ENCODE measurements at places on chromosomes 12 and 14.
A peak's percentile ranks its signal among the peaks of the same experiment; 100 is the strongest.

GRCh38 chr12:119302451-119303080 lies 32.0 kb upstream of the CCDC60 start:
- DNase-seq = no peak

DNA sequence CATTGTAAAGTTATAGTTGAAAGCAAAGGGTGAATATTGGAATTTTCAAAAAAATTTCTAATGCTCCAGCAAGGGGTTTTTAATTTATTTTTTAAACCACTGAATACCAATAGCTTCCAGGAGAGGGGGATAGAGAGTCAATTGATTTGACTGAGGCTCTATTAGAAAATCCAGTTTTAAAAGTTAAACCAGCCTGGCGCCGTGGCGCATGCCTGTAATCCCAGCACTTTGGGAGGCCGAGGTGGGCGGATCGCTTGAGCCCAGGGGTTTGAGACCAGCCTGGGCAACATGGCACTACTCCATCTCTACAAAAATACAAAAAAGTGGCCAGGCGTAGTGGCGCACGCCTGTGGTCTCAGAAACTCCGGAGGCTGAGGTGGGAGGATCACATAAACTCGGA lies 150.1 kb downstream of the SLC38A4 start:
- DNase-seq = peak; percentile 21

- DNase-seq = peak; percentile 55
These were observed at the start of gene NUAK1 for GRCh38 chr12:106138633-106139421. NUAK1 (minus strand) TSS chr12:106138954; CDS start chr12:106138653, 301 bp downstream.

DNA sequence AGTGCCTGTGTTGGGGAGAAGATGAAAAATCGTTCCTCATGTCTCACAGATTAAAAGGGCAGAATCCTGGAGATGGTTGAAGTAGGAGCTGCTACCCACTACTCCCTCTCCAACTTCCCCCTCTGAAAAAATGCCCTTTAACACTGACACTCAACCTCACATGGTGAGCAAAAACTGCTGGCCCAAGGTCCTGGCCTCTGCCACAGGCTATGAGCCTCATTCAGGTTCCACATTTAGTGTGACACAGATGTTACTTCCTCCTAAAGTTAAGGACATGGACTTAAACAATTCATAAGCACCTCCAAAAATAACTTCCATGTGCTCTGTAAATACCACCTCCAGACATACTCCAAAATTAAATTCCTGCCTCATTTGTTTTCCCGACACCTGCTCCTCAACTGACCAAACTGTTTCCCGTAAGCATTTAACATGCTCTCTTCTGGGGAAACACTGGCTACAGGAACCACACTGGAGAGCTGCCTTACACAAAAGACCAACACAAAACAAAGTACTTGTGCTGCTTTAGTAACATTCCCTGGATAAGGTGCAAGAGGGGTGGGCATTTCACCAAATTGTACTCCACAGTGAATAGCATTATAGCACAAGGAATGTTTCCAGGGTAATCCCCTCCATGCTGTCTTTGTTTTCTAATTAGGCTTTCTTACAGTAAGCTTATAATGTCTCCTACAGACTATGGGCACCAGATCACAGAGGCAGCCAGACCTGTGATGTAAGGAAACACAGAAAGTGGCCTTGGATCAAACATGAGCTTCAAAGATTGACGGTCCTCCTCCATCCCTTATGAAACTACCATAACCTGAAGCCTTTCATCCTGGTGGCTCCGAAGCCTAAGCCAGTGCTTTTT lies 57.0 kb downstream of the PHLDA1 start:
- no peak for DNase-seq

- no peak for DNase-seq
These were observed 35.9 kb downstream of the XRCC3 start for GRCh38 chr14:103679351-103679750.

GRCh38 chr14:71113376-71113775 lies 206.1 kb downstream of the PCNX1 start:
- no peak for DNase-seq

DNA sequence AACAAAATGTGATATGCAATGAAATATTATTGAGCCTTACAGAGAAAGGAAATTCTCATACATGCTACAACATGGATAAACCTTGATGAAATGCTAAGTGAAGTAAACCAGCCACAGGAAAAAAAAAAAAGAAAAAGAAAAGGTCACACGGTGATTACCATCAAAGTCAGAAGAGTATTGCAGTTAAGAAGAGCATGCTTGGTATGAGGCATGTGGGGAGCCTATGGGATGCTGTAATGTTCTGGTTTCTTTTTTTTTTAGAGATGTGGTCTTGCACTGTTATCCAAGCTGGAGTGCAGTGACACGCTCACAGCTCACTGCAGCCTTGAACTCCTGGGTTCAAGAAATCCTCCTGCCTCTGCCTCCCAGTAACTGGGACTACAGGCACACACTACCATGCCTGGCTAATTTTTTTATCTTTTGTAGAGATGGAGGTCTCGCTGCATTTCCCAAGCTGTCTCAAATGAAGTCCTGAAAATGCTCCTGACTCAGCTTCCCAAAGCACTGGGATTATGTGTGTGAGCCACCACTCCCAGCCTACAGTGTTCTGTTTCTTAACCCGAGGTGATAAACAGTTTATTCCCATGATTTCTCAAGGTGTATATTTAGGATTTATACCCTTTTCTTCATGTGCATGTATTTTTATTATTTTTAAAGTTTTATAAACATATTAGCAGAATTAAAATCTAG lies 96.2 kb downstream of the SEC23A start:
- no peak for DNase-seq

GRCh38 chr12:93043192-93043876 lies 114.2 kb upstream of the EEA1 start:
- no peak for DNase-seq

- no peak for DNase-seq
These were observed 89.4 kb downstream of the GALNT8 start for GRCh38 chr12:4809449-4810218.

DNA sequence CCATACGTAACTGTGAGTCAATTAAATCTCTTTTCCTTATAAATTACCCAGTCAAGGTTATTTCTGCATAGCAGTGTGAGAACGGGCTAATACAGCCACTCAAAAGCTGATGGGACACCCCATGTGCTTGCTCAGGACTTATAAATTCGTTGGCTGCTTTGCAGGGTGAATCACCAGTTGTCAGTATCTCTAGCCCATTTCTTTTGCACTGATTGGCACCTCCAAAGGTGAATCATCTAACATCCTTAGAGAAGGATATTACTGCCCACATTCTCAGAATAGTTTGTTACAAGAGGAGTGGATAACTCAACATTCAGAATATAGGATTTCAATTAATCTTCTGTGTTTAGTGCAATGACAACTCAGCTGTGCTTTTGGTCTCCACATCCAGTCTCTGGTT lies 601.5 kb downstream of the KCNH5 start:
- no peak for DNase-seq

GRCh38 chr14:22337521-22337920 lies 251.5 kb downstream of the DAD1 start:
- DNase-seq = no peak

DNA sequence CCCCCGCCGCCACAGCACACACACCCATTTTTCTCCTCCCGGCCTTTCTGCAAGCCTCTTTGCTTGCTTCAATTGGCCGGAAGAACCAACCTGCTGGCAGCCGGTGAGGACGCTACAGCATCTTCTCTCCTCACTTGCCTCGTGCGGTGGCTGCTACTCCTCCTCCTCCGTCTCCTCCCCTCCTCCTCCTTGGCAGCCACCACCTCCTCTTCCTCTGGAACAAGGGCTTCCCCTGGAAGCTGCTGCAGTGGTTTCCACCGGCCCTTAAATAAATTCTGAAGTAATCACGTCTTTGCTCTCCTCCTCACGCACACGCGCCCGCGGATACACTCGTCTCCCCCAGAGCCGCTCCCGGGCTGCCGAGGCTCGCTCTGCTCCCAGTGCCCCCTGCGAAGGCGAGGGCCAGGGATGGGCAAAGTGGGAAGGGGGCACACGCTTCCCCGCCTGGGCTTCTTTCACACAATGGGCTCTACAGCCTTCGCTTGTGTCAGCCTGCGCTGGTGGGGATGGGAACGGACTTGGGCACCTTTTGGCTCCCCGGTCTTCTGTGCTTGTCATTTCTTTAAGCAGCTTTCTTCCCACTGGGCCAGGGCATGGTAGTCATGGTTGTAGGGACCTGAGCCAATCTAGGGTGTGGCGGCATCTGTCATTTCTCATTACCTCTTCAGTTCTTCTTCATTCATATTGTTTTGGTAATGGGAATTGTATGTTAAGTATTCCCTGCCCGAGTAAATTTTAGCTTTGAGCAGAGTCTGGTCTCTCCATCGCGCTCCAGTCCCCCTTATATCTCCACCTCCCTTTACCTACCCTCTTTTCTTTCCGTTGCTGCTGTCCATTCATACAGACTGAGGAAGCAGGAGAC lies at the start of gene PPFIA2:
PPFIA2 (minus strand) TSS at position 161 of the 862 bp plus-strand sequence.
- DNase-seq = peak; percentile 30

DNA sequence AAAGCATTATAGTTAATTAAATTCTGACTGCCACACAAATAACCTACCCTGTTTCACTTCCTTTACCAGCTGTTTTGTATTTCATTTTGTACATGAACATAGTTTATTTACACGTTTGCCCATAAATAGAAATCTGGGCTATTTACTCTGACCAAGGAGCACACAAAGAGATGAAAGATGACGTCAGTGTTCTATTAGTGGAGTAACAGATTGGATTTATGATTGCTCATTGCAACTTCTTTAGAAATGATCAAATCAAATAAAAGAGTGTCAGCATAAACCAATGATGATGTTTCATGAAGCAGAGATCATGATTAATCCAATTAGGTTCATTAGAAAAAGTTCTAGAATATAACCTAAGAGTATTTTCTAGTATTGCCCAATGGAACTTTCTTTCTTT lies 12.0 kb upstream of the RTL1 start:
- no peak for DNase-seq

DNA sequence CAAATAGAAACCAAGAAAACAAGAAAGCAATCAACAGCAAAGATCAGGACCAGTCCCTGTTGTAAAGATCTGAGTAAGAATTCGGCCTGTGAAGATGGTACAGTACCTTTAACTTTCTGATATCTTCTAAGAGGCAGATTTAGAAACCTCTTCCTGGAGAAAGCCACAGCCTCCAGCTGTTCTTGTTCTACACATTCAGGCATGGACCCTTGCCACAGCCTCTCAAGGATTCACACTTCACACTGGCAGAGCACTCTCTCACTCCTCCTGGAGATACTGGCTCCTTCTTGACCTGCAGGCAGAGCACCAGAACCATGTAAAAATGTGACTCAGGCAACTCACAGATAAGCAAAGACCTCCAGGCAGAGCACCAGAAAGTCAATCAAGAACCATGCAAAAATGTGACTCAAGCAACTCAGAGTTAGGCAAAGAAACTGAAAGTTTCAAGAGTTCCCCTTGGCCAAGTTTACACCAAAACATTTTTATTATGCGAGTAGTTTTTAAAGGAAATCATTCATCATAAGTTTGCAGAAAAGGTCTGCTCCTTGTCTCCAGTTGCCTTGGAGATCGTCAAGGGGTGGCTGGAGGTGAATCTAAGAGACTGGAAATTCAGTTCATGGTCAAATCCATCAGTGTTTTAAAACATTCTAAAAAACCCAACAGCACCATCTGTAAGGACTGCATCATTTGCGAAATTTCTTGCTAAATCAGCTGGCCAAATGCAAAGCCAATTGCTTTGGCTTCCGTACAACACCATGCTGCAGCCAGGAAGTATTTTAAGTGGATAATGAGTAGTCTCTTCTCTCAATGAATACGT lies 119.3 kb upstream of the MDM1 start:
- peak; percentile 39 for DNase-seq

- DNase-seq = peak; percentile 74
These were observed 22.4 kb downstream of the CALM1 start for GRCh38 chr14:90419200-90419599.

DNA sequence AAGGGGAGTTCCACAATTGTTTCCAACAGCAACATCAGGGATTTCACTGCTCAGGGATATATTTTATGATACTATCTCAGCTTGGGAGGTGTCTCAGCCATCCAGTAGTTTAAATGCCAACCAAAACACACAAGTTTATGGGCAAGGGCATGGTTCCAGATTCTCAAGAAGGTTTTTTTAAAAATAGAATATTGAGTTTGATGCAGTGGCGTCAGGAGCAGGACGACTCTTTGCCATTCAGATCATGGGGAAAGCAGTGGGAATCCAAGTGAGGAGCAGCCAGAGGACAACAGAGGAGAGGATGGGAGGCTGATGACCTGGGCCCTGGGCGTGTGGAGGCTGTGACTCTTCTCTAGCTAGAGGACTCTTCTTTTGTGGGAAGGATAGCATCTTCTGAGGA lies 25.7 kb downstream of the TSHR start:
- DNase-seq = no peak

- DNase-seq = no peak
These were observed 60.2 kb downstream of the PLXNC1 start for GRCh38 chr12:94208622-94208966.

DNA sequence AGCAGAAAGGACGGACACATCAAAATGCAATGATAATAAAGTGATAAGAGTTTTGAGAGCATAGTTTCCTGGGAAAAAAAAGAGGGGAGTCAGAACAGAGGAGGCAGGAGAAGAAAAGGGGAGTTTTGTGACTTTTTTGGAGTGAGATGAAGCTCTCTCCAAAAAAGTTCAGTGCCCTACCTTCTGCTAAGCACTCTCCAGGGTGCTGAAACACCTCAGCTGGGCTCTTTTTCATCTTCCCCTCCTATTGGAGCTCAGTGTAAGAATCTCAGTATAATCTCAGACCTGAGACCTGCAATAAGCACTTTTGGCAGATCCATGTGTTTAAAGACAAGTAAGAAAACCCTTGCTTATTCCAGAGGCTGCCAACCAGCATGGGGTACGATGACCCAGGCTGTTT lies 58.9 kb upstream of the SRRM4 start:
- no peak for DNase-seq

GRCh38 chr12:118355843-118356242 lies 16.9 kb downstream of the TAOK3 start:
- DNase-seq = no peak

- no peak for DNase-seq
These were observed 791.6 kb downstream of the DIO2 start for GRCh38 chr14:79419571-79420327.

DNA sequence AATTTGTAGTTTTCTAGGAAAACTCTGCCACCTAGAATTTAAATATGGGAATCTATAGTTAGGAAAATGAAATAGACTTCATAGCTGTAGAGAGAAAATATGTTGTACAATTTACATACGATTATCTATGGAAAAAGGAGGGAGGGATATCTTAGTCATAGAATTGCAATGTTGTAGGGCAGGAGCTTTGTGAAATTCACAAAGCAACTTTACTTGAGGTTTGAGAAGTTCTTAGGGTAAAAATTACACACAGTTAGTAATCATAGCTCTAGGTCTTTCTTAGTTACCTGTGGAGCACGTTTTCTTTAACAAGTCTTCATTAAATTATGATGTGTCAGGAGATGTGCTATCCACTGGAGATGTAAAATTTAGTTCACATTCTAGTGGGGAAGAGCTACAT lies 61.4 kb upstream of the DBX2 start:
- no peak for DNase-seq
